ENCODE measurements at places on chromosomes 2 and 18.

DNA sequence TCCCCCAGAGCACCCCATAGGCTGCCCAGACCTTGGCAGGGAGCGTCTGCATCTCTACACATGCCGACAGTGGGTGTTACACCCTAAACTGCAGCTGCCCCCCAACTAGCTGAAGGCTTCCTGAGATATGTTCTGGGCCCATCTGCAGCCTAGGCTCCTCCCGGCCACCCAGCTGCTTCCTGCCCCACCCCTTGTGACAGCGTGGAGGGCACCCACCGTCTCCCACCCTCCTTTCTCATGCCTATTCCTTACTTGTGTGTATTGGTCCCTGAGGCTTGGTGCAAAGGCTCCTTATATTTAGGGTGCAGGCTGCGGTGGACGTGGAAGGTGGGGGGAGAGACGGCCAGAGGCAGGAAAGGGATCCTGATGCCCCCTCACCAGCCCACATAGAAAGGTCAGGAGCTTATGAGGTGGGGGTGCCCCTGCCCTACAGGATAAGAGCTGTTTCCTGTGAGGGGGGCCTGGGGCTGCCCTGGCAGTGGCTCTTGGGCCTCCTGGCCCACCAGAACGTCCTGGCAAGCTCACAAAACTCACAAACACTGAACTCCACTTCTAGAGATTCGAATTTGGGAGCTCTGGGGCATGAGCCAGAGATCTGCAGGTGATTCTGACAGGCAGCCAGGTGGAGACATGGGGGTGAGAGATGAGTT, 7.3 kb upstream of the PROM2 start:
- no peak for DNase-seq

DNA sequence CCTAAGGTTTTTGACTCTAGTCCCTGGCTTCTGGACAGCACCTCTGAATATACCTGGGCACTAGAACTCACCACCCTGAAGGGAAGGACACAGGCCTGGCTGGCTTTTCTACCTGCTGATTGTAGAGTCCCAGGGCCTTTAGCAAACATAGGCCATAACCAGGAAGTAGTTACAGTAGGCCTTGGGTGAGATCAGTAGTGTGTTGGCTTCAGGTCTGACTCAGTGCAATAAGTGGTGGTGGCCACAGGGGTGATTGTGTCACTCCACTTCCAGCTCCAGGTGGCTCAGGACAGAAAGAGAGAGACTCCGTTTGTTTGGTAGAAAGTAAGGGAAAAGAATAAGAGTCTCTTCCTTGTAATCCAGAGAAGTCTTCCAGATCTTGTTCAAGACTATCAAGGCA, 101.7 kb upstream of the LGALSL start:
- no peak for DNase-seq

- no peak for DNase-seq
These were observed 40.1 kb upstream of the AKAIN1 start for GRCh38 chr18:5237083-5237722.

DNA sequence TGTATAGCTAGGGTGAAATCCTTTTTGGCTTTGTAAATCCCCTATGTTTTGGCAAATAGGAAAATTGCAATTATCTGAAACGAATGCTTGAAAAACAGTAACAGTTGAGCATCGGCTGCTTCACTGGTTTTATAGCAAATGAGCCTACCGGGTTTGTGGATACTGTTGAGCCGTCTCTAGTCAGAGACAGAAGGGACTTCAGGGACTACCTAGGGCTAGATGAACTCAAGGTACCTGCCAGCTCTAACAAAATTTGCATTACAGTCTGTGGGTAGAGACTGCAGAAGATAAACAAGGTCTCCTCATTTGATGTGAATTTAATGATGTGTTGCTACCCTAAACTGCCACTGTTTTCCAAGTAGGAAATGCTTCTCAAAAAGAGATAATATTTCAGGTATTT, 101.1 kb downstream of the EML6 start:
- DNase-seq = no peak

GRCh38 chr18:22563164-22563583, 145.5 kb upstream of the CTAGE1 start:
- DNase-seq = no peak
